ENCODE measurements at places on chromosomes 2 and 18. TPM values are rescaled to one million over a fixed set of nuclear protein-coding genes. Genes with fewer than 3 reads are reported as not detected.
A peak's percentile ranks its signal among the peaks of the same experiment; 100 is the strongest.

- no peak overlapping the region for H3K4me3 ChIP-seq
- no peaks in the 10 kb centered on the region for H3K36me3 ChIP-seq
These were observed 74.6 kb downstream of the CPS1 start for GRCh38 chr2:210630873-210631560.

DNA sequence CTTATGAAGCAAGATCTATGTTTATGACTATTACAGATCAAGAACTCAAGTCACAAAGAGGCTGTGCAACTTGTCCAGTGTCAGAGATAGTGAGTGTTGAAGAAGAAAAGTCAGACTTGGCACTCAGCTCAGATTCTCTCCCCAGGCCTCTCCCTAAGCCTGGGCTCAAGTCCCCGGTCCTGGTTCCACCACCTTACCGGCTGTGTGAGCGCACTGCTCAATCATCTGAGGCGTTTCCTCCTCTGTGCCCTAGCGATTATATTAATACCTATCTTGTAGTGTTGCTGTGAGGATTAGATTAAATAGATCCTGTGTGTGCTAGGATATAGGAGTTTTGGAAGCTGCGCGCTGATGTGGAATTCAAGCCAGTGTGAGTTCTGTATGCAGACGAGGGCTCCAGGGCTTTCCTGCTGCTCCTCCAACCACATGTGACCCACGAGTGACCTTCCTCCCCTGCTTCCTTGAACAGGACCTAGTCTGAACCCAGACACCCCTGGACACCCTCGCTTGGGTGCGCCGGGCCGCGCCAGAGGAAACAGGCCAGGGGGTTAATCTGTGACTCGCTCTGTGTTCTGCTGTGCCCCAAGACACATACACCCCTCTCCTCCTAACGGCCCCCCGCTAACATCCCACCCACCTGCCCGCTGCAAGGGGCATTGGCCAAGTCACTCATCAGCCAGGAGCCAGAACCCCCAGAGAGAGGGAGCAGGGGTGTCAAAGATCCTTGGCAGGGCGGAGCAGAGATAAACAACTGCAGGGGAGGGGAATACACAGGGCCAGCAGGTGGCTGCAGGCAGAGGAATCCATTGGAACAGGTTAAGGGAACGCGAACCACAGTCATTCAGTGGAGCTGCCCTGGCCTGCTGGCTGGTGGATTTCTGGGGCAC, 38.3 kb downstream of the TNS1 start:
- peak overlapping the region; percentile 33 for H3K27ac ChIP-seq
- H3K4me3 ChIP-seq = no peak overlapping the region
- peaks cover 36% of the 10 kb centered on the region for H3K4me1 ChIP-seq

- H3K4me3 ChIP-seq = no peak overlapping the region
- peaks cover 23% of the 10 kb centered on the region for H3K4me1 ChIP-seq
- no peaks in the 10 kb centered on the region for H3K36me3 ChIP-seq
- no peak overlapping the region for H3K27ac ChIP-seq
These were observed 2.3 kb downstream of the HDAC4 start for GRCh38 chr2:239398521-239398921.

GRCh38 chr18:78765142-78765541, 214.5 kb upstream of the SALL3 start:
- no peaks in the 10 kb centered on the region for H3K4me1 ChIP-seq
- H3K36me3 ChIP-seq = no peaks in the 10 kb centered on the region
- no peak for DNase-seq
- peaks cover 13% of the 10 kb centered on the region for H3K27me3 ChIP-seq
- no peak overlapping the region for H3K4me3 ChIP-seq

GRCh38 chr2:176081837-176082524, 1.8 kb downstream of the EVX2 start:
- peaks cover 13% of the 10 kb centered on the region for H3K4me1 ChIP-seq
- DNase-seq = no peak
- no peaks in the 10 kb centered on the region for H3K36me3 ChIP-seq
- peaks cover 97% of the 10 kb centered on the region for H3K27me3 ChIP-seq
- H3K27ac ChIP-seq = no peak overlapping the region

DNA sequence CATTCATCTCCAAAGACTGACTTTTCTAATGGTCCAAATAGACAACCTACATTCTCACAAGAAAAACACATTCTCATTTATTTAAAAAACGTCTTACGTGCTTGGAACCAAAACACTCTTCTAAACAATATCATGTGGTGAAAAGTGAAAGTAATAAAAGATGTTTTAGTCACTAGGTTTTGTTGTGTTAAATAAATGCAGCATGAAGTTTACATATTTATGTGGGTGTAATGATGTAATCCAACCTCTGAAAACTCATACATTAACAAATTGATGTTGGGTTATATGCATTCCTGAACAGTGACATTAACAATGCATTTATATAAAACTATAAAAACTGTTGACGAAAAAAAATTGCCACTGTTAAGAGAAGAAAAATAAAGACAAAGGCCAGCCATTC, 55.1 kb upstream of the ACVR2A start:
- no peaks in the 10 kb centered on the region for H3K27me3 ChIP-seq
- no peaks in the 10 kb centered on the region for H3K36me3 ChIP-seq
- no peak overlapping the region for H3K4me3 ChIP-seq
- H3K27ac ChIP-seq = no peak overlapping the region

- DNase-seq = no peak
- H3K4me1 ChIP-seq = no peaks in the 10 kb centered on the region
- peaks cover 4% of the 10 kb centered on the region for H3K36me3 ChIP-seq
- H3K27ac ChIP-seq = no peak overlapping the region
- no peak overlapping the region for H3K4me3 ChIP-seq
These were observed 97.6 kb downstream of the WDR7 start for GRCh38 chr18:56748698-56749268.

DNA sequence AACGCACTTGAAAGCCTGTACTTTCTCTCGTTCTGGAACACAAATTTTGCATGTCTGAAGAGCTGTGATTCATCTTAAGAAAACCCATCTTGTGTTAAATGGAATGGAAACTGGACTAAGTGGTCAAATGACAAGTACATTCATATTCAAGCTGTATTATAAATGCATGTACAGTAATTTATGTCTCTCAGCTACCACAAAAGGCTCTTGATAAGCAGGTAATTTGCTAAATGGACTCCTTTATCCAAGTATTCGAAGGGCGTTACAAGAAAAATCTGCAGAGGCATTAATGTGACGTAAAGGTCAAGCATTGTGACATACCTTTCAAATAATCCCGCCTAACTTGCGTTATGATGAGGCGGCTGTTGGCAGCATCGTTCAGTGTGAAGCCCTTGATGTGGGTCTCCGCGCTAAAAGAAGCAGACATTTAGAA, 66.6 kb downstream of the ABCG8 start:
- H3K4me3 ChIP-seq = no peak overlapping the region
- no peaks in the 10 kb centered on the region for H3K27me3 ChIP-seq
- DNase-seq = no peak
- no peaks in the 10 kb centered on the region for H3K4me1 ChIP-seq
- H3K36me3 ChIP-seq = peaks cover 47% of the 10 kb centered on the region
- no peak overlapping the region for H3K27ac ChIP-seq

DNA sequence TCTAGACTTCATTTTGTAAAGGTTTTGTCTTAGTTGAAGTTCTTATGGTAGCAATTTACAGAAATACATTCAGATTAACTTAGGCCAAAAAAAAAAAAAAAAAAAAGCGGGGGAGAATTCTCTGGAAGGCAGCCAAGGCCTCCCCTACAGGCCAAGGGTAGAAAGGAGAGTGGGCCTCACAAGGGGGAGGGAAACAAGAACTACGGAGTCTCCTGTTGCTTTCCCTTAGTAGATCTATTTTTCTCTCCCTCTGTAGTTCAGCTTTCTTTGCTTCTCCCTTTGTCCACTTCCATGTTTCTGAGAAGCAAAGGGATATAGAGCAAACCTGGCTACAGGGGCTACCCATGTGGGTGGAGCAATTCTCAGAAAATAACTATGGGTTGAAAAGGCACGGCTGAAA, 2.4 kb upstream of the STK11IP start:
- H3K4me3 ChIP-seq = no peak overlapping the region
- H3K27ac ChIP-seq = no peak overlapping the region
- no peaks in the 10 kb centered on the region for H3K36me3 ChIP-seq

DNA sequence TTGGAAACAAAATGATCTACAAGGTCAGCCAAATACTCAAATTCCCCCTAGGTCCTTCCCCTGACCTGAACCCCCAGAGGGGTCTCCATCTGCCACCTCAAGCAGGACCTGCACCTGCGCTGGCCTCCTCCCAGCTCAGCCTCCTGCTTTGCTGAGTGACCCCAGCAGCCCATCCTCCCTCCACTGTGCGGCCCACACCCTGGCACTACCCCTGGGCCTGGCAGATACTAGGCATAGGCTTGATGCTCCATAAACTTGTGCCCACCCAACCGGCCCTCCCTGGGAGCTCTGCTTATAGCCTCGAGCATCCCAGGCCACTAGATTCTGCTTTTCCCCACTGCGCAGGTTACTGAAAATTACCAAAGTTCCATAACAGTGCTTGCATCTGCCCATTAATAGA, 156.2 kb downstream of the HDAC4 start:
- DNase-seq = no peak
- H3K27ac ChIP-seq = no peak overlapping the region
- H3K4me3 ChIP-seq = no peak overlapping the region
- peaks cover 34% of the 10 kb centered on the region for H3K4me1 ChIP-seq

DNA sequence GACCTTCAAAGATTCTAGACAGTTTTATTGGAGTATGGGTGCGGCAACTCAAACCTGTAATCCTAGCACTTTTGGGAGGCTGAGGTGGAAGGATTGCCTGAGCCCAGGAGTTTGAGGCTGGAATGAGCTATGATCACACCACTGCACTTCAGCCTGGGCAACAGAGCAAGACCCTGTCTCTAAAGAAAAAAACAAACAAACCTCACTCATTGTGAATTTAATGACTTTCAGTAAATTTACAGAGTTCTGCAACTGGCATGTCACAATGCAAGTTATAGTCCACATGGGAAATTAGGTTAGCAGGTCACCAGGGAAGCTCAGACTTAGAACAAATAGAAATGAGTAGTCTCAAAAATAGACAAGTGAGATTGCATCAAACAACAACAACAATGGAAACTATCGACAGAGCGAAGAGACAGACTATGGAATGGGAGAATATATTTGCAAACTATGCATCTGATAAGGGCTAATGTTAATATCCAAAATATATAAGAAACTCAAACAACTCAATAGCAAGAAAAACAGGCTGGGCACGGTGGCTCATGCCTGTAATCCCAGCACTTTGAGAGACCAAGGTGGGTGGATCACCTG, 6.7 kb upstream of the NRBP1 start:
- H3K27ac ChIP-seq = no peak overlapping the region
- H3K4me1 ChIP-seq = no peaks in the 10 kb centered on the region
- no peak for DNase-seq
- H3K36me3 ChIP-seq = no peaks in the 10 kb centered on the region

DNA sequence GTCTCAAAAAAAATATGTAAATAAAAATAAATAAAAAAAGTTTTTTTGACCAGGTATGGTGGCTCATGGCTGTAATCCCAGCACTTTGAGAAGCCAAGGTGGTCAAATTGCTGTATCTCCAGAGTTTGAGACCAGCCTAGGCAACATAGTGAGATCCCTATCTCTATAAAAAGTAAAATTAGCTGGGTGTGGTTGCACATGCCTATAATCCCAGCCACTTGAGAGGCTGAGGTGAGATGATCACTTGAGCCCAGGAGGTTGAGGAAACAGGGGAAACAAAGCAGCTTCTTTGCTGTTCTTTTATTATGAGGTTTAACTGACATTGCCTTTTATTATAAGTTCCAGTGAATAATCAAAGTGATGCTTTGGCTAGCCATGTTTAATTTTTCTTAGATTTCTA, 25.0 kb downstream of the ACTR2 start:
- no peak overlapping the region for H3K27ac ChIP-seq
- DNase-seq = no peak
- no peaks in the 10 kb centered on the region for H3K27me3 ChIP-seq

DNA sequence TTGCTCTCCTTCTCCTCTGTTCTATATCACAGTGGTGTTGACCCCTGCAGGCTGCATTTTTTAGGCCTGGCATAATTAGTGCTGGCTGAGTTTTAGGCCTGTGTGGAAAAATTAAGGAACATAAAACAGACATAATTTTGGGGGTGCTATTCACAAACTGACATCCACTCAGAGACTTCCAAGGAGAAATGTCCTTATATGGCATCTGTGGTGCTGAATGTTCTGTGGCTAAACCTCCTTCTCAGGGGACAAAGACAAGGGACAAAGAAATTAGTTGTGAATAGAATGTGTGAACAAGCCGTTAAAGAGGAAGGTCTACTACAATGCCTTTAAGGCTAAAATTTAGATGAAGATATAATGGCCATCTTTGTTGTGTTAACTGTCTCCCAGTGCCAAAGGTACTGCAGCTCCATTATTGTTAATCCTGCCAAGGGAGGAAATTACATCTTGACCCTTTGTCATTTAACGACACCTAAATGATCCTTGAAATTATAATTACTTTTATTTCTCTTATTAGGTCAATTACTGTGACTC, 870.0 kb upstream of the CHAC2 start:
- no peak for DNase-seq
- H3K27me3 ChIP-seq = no peaks in the 10 kb centered on the region
- H3K36me3 ChIP-seq = no peaks in the 10 kb centered on the region
- H3K27ac ChIP-seq = no peak overlapping the region
- no peak overlapping the region for H3K4me3 ChIP-seq
- no peaks in the 10 kb centered on the region for H3K4me1 ChIP-seq

GRCh38 chr18:46013484-46014189, 46.5 kb upstream of the EPG5 start:
- no peaks in the 10 kb centered on the region for H3K27me3 ChIP-seq
- no peak overlapping the region for H3K27ac ChIP-seq
- no peak for DNase-seq
- H3K4me1 ChIP-seq = peaks cover 15% of the 10 kb centered on the region

DNA sequence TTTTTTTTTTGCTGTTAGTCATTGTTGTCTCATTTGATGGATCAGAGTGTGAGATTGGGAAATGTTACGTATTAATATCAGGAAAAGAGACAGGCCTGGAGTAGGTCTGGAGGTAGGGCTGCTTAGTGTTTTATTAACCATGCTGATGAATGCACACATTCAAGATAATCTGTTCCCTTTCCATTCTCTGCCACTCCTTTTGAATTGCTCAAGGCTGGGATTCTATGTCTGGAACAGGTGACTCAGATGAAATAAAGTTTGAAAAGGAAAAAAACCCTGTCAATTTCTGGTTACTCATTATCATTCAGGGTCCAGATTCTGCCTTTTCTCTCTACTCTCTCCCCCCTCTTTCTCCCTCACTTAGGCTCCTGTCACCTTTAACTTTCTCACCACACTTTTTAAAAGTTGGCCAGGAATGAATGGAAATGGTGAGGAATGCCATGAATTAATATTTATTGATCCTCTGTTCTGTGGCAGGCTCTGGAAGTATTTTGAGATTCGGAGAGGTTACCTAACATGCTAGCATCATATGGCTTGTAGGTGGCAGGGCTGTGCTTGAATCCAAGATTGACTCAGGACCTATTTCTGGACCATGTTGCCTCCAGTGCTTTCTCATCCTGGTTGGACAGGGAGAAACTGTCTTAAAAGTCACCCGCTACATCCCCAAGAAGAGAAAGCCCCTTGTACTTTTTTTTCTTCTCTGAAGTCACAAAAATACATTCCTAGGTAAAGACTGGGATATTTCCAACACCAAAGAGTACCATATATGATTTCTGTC, 40.2 kb downstream of the MAP4K4 start:
- H3K4me3 ChIP-seq = no peak overlapping the region
- H3K27ac ChIP-seq = no peak overlapping the region
- H3K27me3 ChIP-seq = no peaks in the 10 kb centered on the region

- no peaks in the 10 kb centered on the region for H3K4me1 ChIP-seq
- no peak overlapping the region for H3K27ac ChIP-seq
- H3K4me3 ChIP-seq = no peak overlapping the region
These were observed 14.7 kb downstream of the ZC3H6 start for GRCh38 chr2:112290088-112290487.

- H3K27me3 ChIP-seq = no peaks in the 10 kb centered on the region
- H3K4me1 ChIP-seq = no peaks in the 10 kb centered on the region
- no peak overlapping the region for H3K27ac ChIP-seq
These were observed 21.7 kb downstream of the METTL21A start for GRCh38 chr2:207603486-207603885.

The COL4A3 gene
- 33.6 TPM for total RNA-seq

The AQP12B gene
- not detected for total RNA-seq

The RTP5 gene
- total RNA-seq = not detected

The ASXL3 gene
- 1.4 TPM for total RNA-seq

The TDRD15 gene
- not detected for total RNA-seq
